ENCODE measurements at places on chromosomes 3 and 15.
A peak's percentile ranks its signal among the peaks of the same experiment; 100 is the strongest.

DNA sequence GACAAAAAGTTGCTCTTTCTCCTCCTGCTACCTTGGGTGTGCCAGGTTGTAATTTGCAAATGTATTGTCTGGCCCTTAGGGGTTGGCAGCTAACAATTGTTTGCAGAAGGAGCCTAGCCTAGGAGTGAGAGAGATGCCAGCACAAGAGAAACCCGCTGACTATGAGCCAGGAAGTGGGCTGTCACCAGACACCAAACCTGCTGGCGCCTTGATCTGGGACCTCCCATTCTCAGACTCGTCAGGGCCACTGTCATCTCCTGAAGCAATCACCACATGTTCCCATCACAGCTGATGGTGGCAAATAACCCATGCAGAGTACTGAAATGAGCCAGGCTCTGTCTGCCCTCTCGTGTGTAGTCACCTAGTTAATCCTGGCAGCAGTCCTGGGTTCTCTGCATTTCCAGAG, 406.4 kb upstream of the NPAP1 start:
- no peak for DNase-seq

DNA sequence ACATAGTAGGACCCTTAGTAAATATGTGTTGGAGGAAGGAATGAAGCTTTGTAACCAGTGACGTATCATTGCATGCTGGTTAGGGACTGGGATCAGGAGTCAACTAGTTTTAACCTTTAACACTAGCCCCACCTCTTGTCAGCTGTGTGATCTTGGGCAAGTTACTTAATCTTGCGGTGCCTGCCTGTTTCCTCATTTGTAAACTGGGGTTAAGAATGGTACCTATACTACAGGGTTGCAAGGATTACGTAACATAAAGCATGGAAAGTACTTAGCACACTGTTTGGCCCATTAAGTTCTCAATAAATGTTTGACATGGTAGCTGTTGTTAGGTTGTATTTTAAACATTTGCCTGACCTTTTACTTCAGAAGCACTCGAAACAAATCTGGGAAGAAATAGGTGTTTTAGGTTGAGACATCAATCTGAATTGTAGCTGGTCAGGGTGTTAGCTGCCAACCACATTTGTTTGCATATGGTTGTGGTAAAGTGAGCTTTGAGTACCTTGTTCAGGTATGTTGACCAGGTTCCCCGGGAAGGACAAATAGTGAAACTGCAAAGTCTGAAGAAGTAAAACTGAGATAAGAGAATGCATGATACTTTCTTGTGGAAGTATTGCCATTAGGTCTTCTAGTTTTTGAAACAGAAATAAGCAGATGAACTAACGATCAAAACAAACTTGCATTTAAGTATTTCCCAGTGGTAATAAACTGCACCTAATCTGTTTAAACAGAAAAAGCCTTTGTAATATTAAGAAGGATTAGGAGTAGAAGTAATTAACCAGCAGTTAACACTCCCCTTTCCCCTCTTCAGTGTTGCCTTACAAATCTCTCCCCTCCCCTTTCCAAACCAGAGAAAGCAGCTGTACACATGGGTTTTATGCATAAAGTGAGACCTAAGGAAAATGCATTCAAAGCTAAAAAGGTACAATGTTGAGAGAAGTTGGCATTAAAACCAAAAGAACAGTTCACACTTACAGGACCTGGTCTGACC, 25.8 kb upstream of the SCAANT1 start:
- no peak for DNase-seq

DNA sequence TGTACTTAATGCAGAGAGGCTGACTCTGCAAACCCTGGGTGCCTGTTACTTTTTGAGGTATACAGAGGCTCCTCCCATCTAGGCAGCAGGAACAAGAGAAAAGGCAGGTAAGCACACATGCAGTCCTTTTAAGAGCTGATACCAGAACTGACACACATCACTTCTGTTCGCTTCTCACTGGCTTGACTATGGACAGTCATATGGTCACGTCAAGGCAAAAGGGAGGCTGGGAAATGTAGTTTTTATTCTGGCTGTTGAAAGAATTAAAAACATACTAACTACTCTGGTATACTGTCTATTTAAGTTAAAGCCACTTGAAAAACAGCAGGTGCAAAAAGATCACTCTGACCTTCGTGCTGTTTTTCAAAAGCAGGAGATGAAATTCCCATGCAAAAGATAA, 218.3 kb downstream of the CTNNB1 start:
- no peak for DNase-seq

- DNase-seq = no peak
Observed at GRCh38 chr15:46576646-46577395, 942.0 kb downstream of the SQOR start.

GRCh38 chr15:91099995-91100813, at the start of gene SV2B:
SV2B (plus strand) TSS chr15:91100257; CDS start chr15:91226264, 126,007 bp downstream.
- DNase-seq = peak; percentile 50

- peak; percentile 33 for DNase-seq
Observed at GRCh38 chr3:18425641-18426257, 610 bp upstream of the SATB1 start.

GRCh38 chr15:69298354-69298696, 387 bp upstream of the PAQR5 start:
- no peak for DNase-seq

DNA sequence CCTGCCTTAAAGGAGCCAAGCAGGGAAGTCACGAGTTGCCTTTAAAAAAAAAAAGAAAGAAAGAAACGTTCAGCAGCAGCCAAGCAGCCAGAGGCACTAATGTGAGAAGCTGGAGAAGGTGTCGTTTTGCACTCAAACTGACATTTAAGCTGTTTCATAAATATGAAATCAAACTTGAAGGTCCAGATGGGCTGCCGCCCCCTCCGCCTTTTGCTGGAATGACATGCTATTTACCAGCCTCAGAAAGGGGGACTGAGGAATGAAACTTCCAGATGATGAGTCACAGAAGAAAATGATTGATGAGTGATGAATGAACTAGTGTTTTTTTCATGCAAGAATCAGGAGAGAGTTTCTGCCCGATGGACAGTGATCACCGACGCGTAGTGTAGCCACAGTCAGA, 396.8 kb downstream of the IGSF11 start:
- no peak for DNase-seq

GRCh38 chr3:106182950-106183511, 314.2 kb upstream of the CBLB start:
- DNase-seq = no peak

DNA sequence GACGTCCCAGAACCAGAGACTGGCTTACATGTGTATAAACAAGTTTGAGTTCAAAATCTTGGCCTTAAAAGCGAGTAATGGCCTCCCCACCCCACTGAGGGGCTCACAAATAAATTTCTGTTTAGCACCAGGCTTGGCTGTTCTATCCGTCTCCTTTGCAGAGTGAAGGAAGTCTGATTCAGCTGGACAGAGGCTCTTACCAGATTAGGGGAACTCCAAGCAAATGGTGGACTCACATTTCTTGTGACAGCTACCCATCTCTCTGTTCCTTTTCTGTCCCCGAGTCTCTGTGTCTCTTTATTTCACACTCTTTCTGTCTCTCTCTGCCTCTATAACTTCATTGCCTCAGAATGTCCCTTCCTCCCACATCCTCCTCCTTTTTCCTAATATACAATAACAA, 62.7 kb downstream of the DGKG start:
- DNase-seq = no peak

DNA sequence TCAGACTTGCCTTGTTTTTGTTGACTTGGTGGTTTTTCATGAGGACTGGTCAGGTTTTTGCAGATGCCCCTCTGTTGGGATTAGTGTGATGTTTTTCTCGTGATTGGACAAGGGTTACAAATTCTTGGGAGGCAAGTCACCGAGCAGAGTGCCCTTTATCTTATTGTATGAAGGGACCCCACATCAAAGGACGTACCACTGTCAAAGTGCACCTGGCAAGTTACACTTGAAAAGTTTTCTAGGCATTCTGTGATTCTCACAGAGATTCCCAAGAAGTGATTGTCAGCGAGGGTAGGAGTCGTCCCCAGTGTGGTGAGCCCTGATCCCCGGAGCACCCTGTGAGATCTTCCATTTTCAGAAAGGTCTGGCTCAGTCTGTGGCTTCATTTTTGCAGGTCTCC, 110.1 kb downstream of the POLR2M start:
- DNase-seq = no peak

GRCh38 chr15:60781211-60781713, 302.3 kb upstream of the ICE2 start:
- no peak for DNase-seq

- DNase-seq = no peak
Observed at GRCh38 chr15:80942746-80943565, 46.7 kb downstream of the MESD start.

- DNase-seq = no peak
Observed at GRCh38 chr3:100189444-100189964, 71.3 kb upstream of the TBC1D23 start.

DNA sequence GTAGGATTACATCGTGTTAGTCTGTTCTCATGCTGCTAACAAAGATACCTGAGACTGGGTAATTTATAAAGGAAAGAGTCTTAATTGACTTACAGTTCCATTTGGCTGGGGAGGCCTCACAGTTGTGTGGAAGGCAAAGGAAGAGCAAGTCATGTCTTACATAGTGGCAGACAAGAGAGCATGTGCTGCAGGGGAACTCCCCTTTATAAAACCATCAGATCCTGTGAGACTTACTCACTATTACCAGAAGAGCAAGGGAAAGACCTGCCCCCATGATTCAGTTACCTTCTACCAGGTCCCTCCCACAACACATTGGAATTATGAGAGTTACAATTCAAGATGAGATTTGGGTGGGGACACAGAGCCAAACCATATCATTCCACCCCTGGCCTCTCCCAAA, 3.4 kb downstream of the SLC25A26 start:
- no peak for DNase-seq

- no peak for DNase-seq
Observed at GRCh38 chr15:67917037-67917436, 77.2 kb upstream of the RNU6-1 start.

DNA sequence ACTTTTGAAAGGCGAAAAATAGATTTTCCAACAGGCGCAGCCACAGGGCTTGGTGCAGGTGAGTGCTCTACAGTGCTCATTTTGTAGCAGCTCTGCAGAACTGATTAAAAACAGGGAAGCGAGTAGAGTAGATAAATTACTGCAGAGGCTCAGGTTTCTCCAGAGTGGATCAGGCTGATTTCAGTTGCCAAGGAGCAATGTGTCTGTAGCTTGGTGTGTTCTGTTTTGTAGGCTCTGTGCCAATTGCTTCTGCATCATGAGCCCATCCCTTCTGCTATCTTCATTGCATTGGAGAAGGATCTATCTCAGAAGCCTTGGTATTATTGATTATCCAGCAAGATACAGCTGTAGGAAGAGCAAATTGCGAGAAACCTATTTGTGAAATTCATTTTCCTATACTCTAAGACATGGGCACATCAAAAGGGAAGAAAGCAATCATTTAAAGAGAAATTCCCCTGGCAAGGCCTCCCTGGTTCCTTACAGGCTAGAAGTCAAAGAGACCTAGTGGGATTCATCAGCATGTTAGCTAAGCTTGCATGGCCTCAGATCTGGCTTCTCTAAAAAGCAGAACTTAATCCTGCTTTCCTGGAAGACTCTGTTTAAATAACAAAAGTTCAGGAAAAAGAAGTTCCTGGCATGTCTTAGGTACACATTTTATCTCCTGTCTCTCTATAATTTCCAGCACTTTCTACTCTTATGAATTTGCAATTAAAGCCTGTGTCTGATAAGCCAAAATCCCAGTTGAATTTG, 432.4 kb upstream of the ATP10A start:
- no peak for DNase-seq

GRCh38 chr15:98787936-98788757, 139.8 kb downstream of the IGF1R start:
- DNase-seq = no peak

DNA sequence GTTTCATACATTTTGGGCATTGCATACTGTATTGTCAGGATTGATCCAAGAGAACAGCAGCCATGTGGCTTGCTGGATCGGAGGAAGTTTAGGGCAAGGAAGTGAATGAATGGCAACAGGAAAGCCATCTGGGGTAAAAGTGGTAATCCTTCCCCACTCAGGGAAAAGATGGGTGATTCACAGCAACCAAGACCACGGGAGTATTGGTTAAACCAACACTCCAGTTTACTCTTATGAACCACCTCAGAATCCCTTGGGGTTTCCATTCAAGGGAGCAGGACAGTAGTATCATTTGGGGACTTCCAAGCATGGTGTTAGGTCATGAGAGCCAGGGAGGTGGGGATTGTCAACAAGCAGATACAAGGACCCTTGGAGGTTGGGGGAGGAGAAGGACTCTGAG, 25.2 kb upstream of the ZBTB38 start:
- no peak for DNase-seq

- DNase-seq = no peak
Observed at GRCh38 chr3:145893331-145893730, 267.7 kb downstream of the PLOD2 start.

- DNase-seq = no peak
Observed at GRCh38 chr3:143084856-143085731, 34.5 kb upstream of the CHST2 start.

GRCh38 chr15:60557191-60557618, 78.3 kb upstream of the ICE2 start:
- no peak for DNase-seq

GRCh38 chr3:51384055-51384725, 901 bp upstream of the MANF start:
- no peak for DNase-seq

- DNase-seq = no peak
Observed at GRCh38 chr3:162142511-162142910, 645.9 kb downstream of the OTOL1 start.

DNA sequence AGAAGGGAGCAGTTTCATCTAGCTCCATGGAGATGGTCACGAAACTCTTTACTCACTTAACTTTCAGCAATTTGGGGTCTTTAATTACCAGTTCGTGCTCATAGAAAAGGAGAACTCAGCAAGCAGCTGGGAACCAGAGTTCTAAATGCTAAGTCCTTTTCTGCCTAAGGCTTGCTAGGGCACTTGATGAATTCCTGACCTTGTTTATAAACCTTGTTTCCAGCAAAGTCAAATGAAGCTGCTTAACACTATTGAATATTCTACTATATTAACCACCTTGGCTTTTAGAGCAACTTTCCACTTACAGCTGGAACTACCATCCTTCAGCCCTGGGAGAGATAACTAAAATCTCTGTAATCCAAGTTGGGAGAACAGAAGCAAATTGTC, 79.5 kb upstream of the TSC22D2 start:
- no peak for DNase-seq

- DNase-seq = no peak
Observed at GRCh38 chr15:79366691-79367090, 55.8 kb downstream of the TMED3 start.

DNA sequence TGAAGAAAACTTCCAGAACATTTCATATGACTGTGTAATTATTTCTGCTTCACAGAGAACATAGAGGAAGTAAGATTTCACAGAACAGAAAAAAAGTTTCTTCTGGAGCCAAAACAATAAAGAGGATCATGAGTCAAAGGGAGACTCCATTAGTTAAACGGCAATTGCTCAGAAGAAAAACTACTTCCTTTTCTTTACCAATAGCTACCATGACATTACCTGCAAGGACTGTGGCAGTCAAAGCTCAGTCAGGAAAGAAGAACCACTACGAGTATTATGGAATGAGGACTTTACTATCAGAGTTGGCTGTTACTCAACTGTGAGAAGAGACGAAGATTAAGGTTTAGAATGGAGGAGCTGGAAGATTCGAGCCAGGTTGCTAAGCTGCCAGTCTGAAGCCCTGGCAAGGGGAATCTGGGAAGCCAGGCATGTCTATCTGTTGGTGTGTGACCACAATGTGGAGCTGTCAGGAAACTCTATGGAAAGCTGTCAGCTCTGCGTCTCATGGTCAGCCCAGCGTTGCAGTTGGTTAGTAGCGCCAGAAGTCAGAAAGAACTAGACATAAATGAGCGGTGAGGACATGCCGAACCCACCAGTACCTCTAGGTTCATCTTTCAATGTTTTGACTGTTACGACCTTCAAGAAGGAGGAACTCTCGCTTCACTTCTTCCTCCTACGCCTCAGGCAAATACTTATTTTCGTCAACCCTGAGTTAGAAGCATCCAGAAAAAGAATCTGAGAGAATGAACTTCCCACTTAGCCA, 604.3 kb downstream of the FGF12 start:
- no peak for DNase-seq

Measured in NCI-H187 (cell line).